ENCODE measurements at places on chromosomes 12 and 14.

DNA sequence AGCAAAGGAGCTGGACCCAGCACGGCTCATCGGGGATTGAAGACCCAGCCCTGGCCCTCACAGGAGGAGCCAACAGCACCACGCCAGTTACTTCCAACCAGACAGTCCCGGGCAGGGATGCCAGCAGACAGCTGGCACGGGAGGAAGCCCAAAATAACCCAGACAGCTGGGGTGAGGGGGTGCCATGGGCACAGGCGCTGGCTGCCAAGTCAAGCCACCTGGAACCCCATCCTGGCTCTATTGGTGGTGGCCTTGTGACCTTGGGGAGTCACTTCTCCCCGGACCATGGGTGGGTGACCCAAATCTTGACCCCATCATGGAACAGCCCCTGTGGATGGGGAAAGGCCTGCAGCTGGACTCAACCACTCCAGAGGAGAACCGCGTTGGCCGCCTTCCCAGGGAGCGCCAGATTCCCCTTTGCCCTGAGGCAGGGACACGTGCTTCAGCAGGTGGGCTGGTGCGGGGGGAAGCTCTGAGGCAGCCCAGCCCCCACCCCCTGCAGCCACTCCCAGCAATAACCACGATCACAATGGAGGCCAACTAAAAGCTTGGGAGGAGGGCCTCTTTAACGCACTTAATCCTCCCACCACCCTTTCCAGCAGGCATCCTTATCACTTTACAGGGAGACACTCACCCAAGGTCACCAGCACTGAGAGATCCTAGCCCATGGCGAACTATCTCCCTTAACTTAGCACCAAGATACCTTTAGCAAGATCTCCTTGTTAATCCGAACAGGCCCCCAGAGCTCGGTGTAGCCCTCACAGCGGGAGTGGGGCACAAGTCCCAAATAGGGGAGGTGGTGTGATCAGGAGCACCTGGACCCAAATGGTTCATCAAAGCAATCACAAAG is 4.7 kb upstream of the RHOF start:
- DNase-seq = no peak

- DNase-seq = no peak
Observed at GRCh38 chr12:45725631-45726602, 3.6 kb upstream of the ARID2 start.

DNA sequence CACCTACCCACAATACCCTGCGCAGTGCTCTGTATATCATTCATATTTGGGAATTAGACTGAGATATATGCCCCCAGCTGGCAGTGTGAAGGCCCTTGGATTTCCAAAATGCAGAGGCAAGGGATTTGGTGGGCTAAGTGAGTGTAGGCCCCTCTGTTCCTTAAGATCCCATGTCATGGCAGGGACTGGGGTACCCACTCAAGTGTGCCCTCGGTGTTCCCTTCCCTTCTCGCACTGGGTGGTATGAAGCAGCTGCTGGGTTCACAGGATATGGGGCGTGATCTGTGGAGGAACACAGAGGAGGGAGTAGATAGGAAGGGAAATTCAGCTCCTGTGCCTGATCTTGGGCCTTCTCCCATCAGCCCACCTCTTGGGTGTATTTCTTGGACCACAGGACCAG is 63.1 kb upstream of the VASH1 start:
- no peak for DNase-seq

- no peak for DNase-seq
Observed at GRCh38 chr12:94736004-94736403, 85.6 kb upstream of the TMCC3 start.

DNA sequence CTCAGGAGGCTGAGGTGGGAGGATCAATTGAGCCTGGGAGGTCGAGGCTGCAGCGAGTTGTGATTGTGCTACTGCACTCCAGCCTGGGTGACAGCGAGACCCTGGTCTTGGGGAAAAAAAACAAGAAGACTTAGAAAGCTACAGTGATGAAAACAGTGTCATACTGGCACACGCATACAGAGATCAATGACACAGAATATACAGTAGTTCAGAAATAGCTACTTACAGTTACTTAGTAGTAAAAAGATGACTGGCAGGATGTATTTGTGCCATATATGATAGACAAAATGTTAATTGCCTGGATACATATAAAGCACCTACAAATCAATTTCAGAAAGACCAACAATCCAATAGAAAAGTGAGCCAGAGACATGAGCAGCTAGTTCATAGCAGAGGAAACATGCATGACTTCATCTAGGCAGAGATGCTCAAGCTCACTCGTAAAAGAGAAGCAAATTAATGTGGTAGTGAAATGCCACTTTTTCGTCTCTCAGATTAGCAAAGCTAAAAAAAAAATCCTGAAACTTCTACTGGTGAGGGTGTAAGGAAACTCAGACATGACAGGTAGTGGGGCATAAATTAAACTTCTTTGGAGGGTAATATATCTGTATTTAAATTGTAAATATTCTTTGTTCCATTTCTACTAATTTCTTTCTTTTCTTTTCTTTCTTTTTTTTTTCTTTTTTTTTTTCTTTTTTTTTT is 2.5 kb upstream of the ALDH2 start:
- DNase-seq = no peak

GRCh38 chr12:21715386-21715785 is 57.7 kb upstream of the LDHB start:
- DNase-seq = no peak

DNA sequence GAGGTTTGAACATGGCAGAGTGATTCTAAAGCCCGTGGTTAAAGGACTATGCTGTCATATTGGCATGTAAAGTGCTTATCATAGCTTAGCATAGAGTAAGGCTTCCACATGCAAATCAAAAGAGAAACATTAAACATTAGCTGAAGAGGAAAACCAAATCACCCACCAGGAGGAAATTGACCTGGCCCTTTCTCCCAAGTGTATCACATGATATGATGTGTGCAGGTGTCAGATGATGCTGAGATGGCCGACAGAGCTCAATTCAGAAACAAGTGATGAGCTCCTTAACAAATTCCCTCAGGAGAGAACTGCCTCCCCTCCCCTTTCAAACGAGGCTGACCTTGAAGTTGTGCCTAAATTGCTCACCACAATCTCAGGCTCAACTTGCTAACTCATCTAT is 217.1 kb upstream of the BTG1 start:
- DNase-seq = no peak

All from AG09309 (cell line).